ENCODE measurements at places on chromosomes 4 and X. TPM values are rescaled to one million over a fixed set of nuclear protein-coding genes. Genes with fewer than 3 reads are reported as not detected.
A peak's percentile ranks its signal among the peaks of the same experiment; 100 is the strongest.

GRCh38 chrX:47574076-47574546, 8.1 kb upstream of the TIMP1 start:
- H3K36me3 ChIP-seq, result peaks cover 19% of the 10 kb centered on the region
- H3K4me1 ChIP-seq, result no peaks in the 10 kb centered on the region
- H3K27me3 ChIP-seq, result no peaks in the 10 kb centered on the region

DNA sequence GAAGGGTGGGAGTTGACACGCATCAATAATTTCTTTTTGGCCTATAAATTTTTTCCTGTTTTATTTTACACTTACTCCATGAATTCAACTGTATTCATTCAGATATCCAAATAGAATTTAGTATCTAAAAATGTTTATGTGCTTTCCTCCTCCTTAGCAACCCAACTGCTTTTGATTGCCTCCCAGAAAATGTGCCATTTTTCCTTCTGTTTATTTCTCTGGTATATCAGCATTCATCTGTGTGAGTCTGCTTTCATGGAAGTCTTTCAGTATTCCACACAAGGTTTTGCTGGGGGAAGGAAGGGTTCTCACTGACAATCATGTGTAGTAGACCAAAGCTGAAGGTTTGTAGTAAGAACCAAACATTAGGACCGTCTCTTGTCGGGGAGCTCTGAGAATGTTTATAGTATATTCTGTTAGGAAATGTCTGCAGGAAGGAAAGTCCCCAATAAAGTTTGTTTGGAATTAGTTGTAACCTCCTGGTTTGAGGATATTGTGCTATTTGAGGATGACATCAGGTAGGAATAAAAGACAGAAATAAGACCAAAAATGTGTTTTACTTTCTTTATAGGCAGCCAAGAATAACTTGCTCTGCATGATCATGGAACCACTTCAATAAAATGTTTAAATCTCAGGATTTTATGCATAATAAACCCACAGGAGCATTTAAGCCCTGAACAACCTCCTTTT, 673.6 kb upstream of the INTU start:
- H3K4me3 ChIP-seq, result no peak overlapping the region
- DNase-seq, result no peak
- no peaks in the 10 kb centered on the region for H3K36me3 ChIP-seq
- no peaks in the 10 kb centered on the region for H3K4me1 ChIP-seq

DNA sequence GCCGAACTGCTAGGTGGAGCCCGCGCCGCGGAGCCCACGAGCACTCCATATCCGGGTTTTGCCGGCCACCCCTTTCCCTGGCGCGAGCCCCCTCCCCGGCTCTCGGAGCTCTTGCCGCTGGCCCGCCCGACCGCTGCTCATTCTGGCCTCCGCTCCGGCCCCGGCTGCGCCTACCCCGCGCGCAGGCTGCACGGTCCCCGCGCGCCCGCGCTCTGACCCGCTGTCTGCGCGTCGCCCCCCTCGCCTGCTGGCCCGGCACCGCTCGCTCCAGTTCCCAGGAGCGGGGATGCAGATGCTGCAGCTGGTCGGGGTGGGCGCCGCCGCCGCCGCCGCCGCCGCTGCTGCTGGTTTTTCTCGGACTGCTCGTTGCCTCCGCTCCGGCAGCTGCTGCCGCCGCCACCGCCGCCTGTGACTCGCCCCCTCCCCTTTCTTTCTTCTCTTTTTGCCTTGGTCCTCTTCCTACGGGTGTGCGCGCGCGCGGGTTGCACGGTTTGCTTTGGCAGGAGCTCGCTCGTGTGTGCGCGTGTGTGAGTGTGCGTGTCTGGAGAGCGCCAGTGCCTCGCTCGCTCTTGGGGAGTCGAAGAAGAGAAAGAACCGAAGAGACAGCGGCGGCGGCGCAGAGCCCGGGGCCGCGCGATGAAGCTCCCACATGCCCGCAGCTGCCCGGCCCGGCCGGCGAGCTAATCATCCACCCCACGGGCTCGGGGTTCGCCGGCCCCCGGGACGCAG, at the start of gene ADGRL3:
Gene ADGRL3 (plus strand): TSS at position 140 of the 729 bp plus-strand sequence.
- H3K4me3 ChIP-seq, result no peak within 1 kb of the TSS
- no peak within 1 kb of the TSS for H3K27ac ChIP-seq
- H3K27me3 ChIP-seq, result no peaks in the 10 kb centered on the region
- no peaks in the 10 kb centered on the region for H3K4me1 ChIP-seq
- H3K36me3 ChIP-seq, result no peaks in the 10 kb centered on the region

DNA sequence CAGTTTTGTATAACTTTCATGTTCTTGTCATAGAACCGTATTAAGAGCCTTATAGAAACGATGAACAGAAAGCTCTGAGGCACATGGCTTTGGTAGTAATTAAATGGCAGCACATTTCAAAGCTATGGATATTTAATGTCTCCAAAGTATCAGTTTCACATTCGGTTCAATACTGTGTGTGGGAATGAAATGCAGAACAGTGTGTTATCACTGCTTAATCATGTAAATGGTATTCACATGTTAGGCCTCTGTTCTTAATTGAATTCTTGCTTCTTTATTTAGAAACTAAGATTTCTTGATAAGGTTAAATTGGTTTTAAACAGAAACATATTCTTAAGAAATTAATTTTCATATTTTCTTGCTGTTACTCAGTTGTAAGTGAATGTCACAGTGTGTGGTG, 701.0 kb upstream of the PITX2 start:
- H3K4me1 ChIP-seq, result no peaks in the 10 kb centered on the region
- H3K36me3 ChIP-seq, result no peaks in the 10 kb centered on the region
- H3K27me3 ChIP-seq, result no peaks in the 10 kb centered on the region
- no peak overlapping the region for H3K4me3 ChIP-seq

DNA sequence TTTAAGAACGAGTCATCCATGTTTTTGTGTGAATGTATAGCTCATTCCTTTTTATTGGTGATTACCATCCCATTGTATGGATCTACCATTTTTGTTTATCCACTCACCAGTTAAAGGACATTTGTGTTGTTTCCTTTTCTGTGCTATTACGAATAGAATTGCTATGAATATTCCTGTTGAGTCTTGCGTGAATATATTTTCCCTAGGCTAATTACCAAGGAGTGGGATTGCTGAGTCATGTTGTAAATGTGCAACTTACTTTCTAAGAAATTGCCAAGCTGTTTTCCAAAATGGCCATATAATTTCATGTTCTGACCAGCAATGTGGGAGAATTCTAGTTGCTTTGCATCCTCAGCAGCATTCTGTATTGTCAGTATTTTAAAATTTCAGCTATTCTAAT, 51.3 kb downstream of the YIPF6 start:
- no peak overlapping the region for H3K4me3 ChIP-seq
- no peak for DNase-seq
- no peak overlapping the region for H3K27ac ChIP-seq
- H3K27me3 ChIP-seq, result no peaks in the 10 kb centered on the region
- H3K4me1 ChIP-seq, result no peaks in the 10 kb centered on the region

DNA sequence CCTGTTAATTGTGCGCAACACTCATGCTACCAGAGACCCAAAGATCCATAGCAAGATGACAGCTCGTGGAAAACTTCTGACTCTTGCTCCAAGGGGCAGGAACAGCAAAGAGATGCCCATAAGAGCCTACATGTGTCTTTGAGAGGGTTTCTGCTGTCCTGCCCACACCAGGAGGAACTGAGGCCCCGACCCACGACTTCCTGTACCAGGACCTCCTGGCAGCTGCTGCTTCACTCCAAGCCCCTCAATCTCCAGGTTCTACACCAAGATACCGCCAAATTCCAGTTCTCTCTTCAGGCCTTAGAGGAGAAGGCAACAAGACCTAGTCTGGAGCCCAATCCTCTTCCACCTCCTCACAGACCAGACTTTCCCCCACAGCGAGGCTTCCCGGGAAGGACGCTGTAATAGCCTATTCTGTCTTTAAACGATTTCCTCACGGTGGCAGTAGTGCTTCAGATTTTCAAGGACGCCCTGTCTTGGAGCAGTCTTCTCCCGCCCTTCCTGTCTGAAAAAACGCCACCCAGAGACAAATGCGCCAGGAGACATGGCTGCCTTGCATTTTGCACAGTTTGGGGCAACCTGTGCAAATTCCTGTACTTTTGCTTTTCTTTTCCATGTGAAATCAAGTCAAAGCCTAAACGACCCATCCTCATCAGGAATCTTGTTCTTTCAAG, 230.2 kb upstream of the STK26 start:
- peak overlapping the region; percentile 85 for H3K27ac ChIP-seq
- H3K27me3 ChIP-seq, result no peaks in the 10 kb centered on the region
- no peak overlapping the region for H3K4me3 ChIP-seq
- H3K36me3 ChIP-seq, result no peaks in the 10 kb centered on the region
- no peak for DNase-seq

The UGT2A1 gene
- total RNA-seq, result not detected

The SFRP2 gene
- total RNA-seq, result not detected
